ENCODE measurements at places on chromosomes 4 and X.

- no peak for DNase-seq
Measured at GRCh38 chrX:71533516-71533850, 579 bp downstream of the OGT start.

DNA sequence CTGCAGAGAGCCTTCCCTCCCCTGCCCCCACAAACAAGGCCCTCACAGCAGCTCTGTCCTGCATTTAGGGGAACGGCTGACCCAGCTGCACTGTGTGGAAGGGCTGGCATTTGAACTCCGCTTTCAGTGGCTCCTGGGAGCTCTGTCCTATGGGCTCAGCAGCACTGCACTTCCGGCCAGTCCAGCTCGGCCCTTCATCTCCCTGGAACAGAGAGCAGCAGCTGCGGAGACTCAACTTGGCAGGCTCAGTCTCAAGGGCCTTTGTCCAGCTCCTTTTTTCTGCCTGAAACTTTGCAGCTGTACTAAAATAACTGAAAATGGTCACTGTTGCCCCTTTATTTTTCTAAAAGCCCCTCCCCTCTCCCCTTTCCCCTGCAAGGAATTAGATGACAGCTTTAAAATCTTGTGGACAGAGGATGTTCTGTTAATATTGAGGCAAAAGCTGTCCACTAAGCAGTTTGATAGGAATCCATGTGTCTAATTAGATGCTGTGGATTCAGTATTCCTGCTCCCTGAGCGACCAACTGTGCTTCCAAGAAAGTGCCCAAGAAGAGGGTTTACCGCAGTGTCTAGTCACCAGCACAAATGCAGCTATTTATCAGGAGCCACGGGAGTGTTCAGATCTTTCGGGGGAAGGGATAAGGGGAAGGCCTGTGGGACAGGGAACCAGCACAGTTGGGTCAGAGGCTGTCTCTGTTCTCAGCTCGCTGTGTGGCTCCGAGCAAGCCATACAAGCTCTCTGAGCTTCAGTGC lies 133.1 kb downstream of the AFAP1 start:
- no peak for DNase-seq

- no peak for DNase-seq
Measured at GRCh38 chr4:41258783-41259182, 2.1 kb downstream of the UCHL1 start.

DNA sequence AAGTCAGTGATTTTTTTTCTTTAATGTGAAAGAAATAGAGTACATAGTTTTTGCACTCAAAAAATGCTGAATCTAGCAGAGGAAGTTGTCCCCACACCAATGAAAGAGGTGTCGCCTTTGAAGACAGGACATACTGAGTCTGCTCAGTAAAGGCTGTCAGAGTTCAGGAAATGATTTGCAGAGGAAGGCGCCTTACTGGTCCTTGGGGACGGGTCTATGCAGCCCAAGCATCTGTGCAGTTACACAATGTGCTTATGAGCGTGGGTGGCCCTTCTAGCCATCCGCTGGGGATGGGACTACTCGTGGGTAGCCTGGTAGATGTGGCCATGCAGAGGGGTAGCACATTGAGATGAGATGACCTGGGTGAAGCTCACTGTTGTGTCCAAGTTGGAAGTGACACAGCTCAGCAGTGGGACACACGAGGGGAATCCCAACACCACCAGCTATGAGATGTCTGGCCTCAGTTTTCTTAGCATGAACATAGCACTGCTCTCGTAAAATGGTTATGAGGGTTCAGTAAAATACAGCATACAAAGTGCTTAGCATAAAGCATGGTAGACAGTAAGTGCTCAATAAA lies 116.5 kb upstream of the RBPJ start:
- no peak for DNase-seq

DNA sequence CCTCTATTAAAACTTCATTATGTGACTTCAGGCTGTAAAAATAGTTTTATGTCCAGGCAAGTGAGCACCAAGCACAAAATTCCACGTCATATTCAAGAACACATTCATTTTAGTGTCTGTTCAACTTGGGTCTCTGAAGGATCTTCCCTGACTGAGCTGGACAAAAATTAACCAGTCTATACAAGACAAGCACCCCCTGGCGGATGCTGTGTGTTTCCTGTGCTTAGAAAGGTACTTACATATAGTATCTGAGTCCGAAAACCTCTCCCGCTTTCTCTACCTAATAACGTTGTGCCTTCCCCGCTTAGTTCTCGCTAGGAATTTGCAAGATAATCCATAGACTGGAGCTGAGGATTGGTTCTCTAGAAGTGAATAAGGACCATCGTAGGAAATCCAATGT lies 2214.5 kb upstream of the TENM3 start:
- no peak for DNase-seq

GRCh38 chr4:37802068-37802666 lies 24.3 kb upstream of the PGM2 start:
- DNase-seq = no peak

DNA sequence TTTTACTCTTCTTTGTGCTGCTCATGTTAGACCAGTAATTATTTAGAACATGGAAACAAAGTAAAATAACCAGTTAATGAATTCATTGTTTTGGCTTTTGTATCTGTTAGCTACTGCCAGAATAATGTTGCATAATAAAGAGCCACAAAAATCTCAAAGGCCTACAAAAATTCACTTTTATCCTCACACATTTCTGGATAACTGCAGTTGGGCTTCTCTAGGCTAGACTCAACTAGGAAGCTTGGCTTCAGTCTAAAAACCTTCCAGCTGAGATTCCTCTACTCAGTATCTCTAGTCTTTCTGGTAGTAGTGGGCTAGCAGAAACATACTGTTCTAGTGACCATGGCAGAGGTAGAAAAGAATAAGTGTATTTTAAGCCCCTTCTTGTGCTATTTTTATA lies 73.0 kb downstream of the FAT4 start:
- DNase-seq = no peak

- DNase-seq = no peak
Measured at GRCh38 chr4:81688085-81688484, 216.4 kb upstream of the RASGEF1B start.

GRCh38 chrX:11886745-11887144 lies 128.7 kb downstream of the MSL3 start:
- no peak for DNase-seq

DNA sequence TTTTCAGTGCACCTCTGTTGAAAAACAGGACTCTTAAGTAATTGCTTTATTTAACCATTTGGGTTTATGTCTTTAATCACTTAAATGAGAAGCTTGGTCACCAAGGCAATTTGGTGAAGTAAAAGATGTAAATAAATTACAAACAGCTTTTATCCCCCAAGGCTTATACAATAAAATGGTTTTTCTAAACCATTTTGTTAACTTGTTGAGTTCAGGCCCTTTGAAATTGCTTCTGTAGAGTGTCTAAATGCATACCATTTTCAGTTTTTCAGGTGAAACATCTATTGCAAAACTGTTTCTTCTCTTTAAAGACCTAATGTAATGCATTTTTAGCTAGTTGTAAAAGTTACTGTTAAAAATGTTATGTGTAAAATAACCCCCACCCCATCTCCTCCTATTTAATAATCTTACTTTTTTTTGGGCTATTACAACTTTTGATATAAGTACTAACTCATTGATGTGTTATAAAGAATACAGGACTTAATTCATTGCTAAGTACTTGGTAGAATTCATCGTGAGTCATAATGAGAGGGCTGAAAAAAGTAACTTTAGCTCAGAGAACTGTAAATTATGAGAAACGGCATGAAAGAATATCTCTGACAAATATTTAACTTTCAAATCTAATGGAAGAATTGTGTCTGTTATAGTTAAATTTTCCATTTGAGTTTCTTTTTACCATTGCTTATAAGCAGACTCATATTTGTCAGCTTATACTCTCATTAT lies 4.5 kb downstream of the RAPGEF2 start:
- DNase-seq = no peak

DNA sequence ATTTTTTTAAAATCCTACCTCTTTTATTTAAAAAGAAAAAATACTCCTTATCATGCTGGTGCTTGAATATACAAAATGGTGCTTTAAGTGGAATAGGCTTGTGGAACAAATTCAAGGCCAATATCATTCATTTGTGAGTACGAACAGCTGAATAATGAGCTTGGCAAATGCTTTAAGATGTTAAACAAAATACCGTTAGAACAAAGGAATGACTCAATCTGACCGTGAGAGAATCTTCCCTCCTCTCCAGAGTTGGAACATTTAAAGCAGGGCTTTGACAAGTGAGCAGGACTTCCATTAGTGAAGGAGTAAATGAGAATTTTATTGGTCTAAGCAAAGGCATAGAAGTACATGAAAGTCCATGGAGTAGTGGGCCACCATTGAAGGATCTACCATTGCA lies 74.5 kb downstream of the DCLK2 start:
- DNase-seq = no peak

DNA sequence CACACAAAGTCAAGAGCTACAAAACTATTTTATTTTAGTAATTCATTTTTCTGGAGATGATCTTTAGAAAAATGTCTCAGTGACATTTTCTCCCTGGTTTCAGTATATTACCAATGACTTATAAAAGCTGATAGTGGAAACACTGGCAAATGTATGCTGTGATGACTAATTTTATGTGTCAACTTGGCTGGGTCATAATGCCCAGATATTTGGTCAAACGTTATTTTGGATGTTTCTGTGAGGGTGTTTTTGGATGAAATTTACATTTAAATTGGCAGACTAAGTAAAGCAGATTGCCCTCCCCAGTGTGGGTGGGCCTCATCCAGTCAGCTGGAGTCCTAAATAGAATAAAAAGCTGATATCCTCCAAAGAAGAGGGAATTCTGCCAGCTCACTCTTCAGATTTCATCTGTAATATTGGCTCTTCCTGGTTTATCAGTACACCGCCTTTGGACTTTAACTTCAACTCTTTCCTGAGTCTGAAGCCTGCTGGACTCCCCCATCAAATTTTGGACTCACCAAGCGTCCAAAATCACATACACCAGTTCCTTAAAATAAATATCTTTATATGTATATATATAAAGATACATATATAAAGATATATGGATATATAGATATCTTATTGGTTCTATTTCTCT lies 31.2 kb upstream of the RAB40A start:
- DNase-seq = no peak

DNA sequence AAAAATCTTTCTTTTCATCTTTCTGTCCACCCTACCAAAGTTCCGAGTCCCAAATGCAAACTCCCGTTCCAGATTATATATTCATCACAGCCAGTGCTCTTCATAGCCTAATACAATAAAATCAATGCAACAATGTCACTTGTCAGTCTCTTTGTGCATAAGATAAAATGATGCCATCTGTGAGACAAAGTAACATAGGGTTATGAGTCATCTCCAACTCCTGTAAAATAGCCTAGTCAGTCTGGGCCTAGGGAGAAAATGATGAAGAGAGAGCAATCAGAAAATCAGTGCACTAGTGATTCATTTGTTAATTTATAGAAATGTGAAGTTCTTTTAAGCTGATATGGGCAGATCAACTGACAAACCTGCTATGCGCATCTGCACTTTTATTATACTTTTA lies 689.1 kb upstream of the DIAPH2 start:
- no peak for DNase-seq

- DNase-seq = no peak
Measured at GRCh38 chr4:13642170-13642950, 14.8 kb upstream of the BOD1L1 start.

GRCh38 chr4:137387924-137388323 lies 144.4 kb downstream of the PCDH18 start:
- DNase-seq = no peak

- no peak for DNase-seq
Measured at GRCh38 chr4:128068918-128069317, 7.8 kb downstream of the LARP1B start.

- no peak for DNase-seq
Measured at GRCh38 chr4:120011725-120012124, 54.9 kb downstream of the MAD2L1 start.

- no peak for DNase-seq
Measured at GRCh38 chr4:120855307-120856001, 67.1 kb downstream of the PRDM5 start.

DNA sequence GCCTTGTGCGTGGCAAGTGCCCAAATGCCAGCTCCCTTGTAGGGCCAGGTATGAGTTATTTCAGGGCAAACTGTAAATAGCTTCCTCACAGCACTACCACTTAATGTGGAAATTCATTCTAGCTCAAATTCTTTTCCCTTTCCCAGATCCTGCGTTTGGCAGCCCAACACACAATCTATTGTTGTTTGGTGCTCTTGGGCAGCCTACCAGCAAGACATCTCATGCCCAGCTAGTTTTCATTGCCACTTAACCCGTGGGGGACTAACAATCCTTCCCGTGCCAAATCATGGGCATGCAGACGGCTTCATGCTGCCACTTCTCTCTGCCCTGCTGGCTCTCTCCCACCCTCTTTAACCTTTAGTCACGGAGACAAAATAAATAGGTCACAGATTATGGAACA lies 454.2 kb downstream of the GRIA2 start:
- no peak for DNase-seq

GRCh38 chr4:39230462-39230861 lies 48.1 kb downstream of the WDR19 start:
- DNase-seq = no peak

DNA sequence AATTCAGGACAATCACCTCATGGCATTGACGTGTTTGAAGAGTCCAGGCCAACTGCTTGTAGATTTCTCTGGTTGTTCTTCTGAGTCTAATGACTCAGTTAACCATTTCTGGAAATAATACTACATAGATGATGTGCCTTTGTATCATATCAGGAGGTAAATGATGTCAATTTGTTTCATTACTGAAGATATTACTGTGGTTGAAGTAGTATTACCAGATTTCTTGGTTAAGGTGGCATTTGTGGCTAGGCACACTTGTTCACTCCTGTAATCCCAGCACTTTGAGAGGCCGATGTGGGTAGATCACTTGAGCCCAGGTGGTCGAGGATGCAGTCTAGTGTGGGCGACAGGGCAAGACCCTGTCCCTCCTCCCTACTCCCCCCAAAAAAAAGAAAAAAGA lies 15.7 kb downstream of the RPL9 start:
- DNase-seq = no peak

GRCh38 chr4:44679060-44679459 lies 840 bp downstream of the GUF1 start:
- no peak for DNase-seq

GRCh38 chrX:15998350-15998749 lies 125.0 kb upstream of the GRPR start:
- no peak for DNase-seq

GRCh38 chr4:3225936-3226335 lies 23.0 kb upstream of the MSANTD1 start:
- DNase-seq = no peak

All from stimulated activated CD8-positive, alpha-beta memory T cell treated with anti-CD3 and anti-CD28 coated beads, Interleukin-4, amount 100 ng/mL, for 24 hours (primary cell).